ENCODE measurements at places on chromosomes 6 and 20.

GRCh38 chr6:142306736-142307135, 4.9 kb downstream of the ADGRG6 start:
- no peak for DNase-seq

DNA sequence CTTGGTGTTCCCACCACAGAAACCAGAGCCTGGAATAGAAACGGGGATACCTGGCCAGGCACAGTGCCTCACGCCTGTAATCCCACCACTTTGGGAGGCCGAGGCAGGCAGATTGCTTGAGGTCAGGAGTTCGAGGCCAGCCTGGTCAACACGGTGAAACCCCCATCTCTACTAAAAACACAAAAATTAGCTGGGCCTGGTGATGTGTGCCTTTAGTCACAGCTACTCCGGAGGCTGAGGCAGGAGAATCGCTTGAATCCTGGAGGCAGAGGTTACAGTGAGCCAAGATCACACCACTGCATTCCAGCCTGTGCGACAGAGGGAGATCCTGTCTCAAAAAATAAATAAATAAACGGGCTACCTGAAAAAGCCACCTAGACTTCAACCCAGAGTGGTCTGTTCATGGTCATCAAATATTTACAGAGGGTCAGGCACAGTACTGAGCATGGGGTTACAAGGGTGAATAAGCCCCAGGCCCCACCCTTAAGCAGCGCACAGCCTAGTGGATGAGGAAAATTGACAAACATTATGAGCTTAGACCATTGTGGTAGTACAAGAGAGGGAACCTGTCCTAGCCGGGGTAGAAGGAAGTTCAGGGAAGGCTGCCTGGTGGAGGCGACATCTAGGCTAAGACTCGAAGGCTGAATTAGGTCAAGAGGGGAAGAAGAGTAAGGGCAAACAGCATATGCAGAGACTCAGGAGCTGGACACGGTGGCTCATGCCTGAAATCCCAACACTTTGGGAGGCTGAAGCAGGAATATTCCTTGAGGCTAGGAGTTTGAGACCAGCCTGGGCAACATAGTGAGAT, 7.2 kb upstream of the PCIF1 start:
- DNase-seq: no peak

GRCh38 chr6:169363590-169363989, 109.9 kb upstream of the THBS2 start:
- DNase-seq: no peak

GRCh38 chr6:110878751-110879522, 4.4 kb downstream of the AMD1 start:
- DNase-seq: peak; percentile 52

DNA sequence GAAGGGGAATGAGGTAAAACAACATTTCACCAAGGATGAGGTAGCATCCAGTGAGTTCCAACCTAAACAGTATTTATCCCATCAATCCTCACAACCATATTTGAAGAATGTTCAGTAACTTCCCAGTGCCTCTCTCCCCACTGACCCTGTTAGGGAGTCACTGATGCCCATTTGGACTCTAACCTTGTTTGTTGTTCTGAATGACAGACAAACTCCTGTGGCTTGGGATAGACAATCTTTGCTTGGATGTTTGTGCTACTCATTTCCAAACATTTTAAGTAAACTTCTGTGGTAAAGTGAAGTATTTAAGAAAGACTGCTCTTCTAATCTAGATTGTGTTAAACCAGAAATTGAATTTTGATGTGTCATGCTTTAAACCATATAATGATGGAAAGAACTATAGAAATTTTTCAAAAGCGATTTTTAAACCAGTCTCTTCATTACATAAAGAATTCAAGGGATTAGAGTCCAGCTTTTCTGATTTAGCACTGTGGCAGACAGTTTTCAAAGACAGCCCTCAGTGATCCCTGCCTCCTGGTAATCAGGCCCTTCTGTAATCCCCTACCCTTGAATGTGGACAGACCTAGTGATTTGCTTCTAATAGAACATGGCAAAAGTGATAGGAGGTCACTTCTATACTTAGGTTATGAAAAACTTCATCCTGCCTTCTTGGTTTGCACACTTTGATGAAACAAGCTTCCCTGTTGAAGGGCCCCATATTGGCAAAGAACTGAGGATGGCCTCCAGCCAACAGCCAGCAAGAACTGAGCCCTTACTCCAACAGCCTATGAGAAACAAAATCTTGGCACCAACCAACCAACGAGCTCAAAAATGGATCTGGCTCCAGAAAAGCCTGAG, 191.6 kb downstream of the DST start:
- peak; percentile 71 for DNase-seq

- peak; percentile 91 for DNase-seq
Observed at GRCh38 chr6:22025468-22026163, 271.2 kb downstream of the PRL start.

DNA sequence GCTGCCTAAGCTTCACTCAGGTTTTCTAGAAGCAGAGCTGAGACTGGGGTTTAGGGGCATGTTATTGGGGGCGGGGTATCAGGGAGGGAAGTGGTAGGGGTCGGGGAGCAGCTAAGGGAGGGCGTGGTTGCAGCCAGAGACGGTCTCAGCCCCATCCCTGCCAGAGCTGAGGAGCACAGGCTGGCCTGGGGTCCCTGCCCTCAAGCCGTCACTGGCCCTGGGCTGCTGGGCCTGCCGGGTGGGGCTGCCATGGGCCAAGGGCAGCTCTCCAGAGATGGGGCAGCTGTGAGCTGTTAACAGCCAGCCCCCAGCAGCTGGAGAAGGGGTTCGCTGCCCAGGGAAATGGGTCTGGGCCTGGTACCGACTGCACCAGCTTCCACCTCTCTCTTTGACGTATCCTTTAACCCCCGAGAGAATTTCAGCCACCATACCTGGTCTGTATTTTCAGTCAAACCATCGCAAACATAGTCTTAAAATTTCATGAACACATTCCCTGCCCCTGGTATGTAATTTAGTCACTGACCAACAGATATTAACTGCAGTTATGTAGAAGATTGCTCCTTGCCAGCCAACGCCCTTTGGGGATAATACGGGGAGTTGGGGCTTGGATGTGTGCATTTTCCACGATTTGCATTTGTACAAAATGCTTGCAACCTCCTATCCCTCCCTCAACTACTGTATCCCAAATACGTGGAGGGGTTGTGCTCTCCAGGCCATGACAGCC, 253.4 kb downstream of the TAF4 start:
- DNase-seq: no peak

DNA sequence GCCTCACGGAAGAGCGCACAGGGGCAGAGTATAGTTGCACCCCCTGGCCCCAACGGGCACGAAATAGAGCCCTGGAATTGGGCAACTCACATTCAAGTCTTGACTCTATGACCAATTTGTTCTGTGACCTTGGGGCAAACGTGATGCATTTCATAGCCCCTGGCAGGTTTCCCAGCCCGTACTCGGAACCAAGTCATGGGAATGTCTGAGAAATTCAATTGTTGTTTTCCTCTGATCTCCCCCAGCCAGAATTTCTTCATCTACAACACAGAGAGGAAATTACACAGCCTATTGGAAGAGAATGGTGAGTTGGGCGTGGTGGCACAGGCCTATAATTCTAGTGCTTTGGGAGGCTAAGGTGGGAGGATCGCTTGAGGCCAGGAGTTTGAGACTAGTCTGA, 322.3 kb upstream of the SULF2 start:
- DNase-seq: peak; percentile 26

GRCh38 chr20:37295595-37295994, 6.1 kb downstream of the MANBAL start:
- peak; percentile 43 for DNase-seq

DNA sequence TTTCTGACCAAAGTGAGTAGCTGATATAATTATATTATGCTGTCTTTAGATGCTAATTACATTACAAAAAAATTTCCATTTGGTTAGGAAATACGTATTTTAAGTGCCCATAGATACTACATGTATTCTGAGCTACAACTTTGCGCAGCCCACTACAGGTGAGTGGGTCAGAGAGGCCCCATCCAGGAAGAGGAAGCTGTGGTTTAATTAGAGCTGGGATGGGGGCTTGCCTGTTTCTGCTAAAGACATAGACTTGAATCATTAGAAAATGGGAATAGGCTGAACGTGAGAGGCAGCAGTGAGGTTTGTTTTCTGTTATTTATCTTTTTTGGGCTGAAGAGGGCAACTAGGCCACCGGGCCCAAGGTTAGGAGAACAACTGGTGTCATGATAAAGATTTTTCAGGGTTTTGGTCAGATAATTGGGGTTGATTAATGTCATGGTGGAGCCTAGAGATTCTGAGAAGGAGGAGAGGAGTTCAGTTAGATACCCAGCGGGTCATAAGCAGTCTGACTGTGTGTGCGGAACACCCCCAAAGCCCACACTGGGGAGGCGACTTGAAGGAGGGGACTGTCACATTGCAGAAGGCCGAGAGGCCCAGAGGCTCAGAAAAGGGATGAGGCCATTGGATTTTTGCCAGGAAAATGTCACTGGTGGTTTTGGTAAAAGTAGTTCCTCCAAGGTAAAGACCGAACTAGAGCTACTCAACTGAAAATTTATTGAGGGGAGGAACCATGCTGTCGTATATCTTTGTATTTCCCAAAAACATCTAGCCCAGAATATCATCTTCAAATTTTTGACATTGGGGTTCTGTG, 14.5 kb upstream of the IRF4 start:
- no peak for DNase-seq

- peak; percentile 25 for DNase-seq
Observed at GRCh38 chr6:100382767-100383195, 81.9 kb downstream of the SIM1 start.

- DNase-seq: no peak
Observed at GRCh38 chr6:168524571-168525001, 83.6 kb downstream of the SMOC2 start.

GRCh38 chr20:6651016-6651415, 116.5 kb upstream of the BMP2 start:
- no peak for DNase-seq

DNA sequence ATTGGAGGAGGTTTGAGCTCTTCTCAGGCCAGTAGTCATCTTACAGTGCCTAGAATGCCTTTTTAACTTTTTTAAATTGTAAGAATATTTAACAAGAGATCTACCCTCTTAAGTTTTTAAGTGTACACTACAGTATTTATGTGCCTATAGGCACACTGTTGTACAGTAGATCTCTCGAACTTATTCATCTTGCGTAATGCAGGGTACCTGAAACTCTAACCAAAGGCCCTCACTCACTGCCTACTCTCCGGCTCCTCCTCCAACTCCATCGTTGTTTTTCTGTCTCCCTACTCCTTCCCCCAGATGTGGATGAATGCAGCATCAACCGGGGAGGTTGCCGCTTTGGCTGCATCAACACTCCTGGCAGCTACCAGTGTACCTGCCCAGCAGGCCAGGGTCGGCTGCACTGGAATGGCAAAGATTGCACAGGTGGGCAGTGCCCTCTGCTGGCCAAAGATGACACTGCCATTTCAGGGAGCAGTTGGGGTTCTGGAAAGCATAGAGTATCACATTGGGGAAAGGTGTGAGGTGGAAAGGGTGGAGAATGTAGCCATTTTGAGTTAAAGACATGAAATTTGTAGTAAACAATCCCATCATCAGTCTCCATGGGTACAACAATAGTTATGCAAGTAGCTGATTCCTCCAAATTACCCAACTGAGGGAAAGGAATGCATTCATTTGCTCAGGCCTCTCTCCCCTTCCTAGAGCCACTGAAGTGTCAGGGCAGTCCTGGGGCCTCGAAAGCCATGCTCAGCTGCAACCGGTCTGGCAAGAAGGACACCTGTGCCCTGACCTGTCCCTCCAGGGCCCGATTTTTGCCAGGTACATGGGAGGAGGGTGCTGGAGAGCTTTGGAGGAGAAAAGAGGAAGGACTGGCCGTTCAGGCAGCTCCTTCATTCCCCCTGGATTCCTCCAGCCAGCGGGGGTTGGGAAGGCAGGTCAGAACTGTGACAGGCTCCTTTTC, 18.4 kb upstream of the ZNF76 start:
- DNase-seq: peak; percentile 84

GRCh38 chr6:75418233-75418632, 75.4 kb downstream of the FILIP1 start:
- DNase-seq: no peak

GRCh38 chr20:61343934-61344333, 91.9 kb downstream of the CDH4 start:
- no peak for DNase-seq

GRCh38 chr6:29255530-29255929, 46.0 kb upstream of the OR14J1 start:
- DNase-seq: no peak

DNA sequence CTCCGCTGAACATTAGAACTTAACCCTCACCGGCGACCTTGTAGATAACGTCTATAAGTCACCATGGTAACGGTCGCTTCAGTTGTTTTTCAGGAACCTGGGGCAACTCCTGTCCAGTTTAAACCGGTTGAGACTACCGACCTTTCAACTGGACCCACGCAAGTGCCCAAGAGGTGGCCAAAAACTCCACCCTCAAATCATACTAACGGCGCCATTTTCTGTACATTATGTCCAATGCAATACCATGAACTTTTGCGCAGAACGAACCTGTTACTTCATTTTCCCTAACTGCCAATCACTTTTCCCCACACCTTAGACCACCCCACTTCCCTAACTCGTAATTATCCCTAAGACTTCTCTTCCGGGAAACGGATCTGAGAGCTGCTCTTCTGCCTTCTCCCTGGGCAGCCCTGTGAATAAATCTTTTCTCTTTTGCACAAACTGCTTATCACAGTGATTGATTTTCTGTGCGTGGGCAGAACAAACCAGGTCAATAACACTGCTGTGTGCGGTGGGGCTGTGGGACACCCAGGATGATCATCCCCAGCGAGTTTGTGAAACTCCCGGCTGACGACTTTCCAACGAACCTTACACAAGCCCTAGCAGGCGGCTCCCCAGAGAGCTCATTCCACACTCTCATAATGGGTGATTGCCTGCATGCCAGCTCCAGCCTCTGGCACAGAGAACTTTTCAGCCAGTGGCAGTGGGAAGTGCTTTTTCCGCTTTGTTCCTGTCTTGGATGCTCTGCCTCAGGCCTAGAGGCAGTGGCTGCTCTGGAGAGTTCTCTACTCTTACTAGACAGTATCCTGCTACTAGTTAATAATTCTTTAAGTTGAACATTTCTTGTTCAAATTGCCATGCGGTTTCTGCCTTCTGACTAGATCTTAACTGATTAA, 28.6 kb downstream of the GPX5 start:
- peak; percentile 27 for DNase-seq

GRCh38 chr6:111423960-111424846, 58.8 kb downstream of the REV3L start:
- DNase-seq: peak; percentile 64

DNA sequence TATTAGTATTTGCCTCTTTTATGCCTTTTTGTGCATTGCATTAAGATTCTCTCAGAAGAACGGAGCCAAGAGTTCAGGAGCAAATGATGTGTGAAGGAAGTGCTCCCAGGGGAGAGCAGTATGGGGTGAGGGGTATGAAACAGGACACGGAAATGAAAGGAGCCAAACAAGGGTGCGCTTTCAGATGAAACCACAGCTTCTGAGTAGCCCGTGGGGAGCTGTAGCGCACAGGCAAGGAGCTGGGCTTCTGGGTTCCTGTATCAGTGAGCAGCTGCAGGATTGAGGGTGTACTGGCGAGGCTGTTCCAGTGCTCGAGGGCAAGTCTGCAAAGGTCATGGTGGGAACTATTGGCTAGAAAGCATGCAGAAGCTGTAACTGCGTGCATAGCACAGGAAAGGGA, 25.4 kb downstream of the ANKEF1 start:
- no peak for DNase-seq
